ENCODE measurements at places on chromosomes 3 and 15.

DNA sequence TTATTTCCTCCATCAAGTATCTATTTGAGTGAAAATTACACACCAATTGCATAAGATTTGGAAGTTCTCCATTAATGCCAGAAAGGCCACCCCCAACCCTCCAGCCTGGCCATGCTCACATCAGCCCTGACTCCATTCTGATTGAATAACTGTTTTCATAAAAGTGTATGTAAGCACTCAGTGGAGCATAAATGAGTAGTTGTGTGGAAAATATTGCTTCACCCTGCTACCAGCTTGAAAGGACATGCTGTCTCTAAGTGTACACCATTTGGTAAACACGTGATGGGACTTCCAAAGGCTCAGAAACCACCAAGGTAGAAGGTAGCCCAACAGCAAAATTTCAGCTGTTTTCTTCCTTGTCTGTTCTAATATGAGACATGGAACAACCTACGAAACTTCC is 393.8 kb downstream of the ZNF385D start:
- no peak for DNase-seq

DNA sequence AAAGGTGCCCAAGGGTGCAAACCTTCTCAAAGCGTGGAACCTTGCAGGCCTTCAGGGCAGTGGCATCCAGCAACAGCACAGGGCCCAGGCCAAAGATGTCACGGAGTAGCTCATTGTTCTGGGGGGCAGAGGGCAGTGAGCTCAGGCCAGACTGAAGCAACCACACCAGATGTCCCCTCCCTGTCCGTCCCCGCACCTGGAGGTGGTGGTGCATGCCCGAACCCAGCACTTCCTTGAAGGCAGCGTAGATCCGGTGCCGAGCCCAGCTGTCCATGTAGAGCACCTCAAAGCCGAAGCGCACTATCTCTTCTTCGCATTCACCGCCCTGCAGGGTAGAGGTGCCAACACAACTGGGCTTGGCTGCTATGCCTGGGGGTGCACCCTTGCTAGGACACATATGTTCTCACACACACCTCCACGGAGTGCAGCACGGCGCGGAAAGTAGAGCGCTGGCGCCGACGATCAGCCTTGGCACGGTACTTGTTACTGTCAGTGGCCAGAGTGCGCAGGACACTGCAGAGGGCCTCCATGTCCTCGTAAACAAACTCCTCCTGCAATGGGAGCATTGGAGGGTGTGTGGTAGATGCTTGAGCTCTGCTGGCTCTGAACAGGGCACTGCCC is 3.7 kb downstream of the IFRD2 start:
- DNase-seq: no peak

DNA sequence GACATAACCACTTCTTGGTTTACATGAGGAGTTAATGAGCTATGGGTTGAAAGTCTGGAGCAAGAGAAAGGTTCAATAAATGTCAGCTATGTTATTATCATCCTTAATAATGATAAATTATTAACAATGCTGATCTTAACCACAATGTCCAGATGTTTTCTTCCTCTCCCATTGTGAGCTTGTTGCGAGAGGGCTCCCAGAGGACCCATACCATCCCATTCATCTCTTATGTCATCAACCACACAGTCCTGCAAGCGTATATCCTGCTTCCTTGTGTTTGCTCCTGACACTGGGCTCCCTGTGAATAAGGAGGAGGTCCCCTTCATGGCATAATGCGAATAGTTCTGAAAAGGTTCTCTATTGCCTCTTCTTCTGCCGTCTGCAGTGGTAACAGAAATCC is 266.8 kb downstream of the TLE3 start:
- no peak for DNase-seq

GRCh38 chr3:68306571-68306970 is 625.8 kb downstream of the TAFA4 start:
- peak; percentile 8 for DNase-seq

GRCh38 chr3:85796140-85796539 is 837.4 kb downstream of the CADM2 start:
- no peak for DNase-seq

DNA sequence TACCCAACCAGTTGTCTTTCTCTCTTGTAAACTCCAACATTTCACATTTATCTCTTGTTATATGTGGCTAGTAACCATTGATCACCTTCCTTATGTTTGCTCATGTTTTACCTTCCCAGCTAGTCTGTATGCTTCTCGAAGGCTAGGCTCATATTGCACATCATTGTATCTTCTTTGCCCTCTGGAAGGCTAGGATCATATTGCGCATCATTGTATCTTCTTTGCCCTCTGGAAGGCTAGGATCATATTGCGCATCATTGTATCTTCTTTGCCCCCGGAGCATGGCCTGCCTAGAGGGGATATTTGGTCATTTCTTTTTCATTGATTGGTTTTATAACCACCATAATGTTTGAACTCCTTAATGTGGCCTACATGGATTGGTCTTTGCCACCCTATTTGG is 39.4 kb upstream of the ATP13A3 start:
- no peak for DNase-seq

DNA sequence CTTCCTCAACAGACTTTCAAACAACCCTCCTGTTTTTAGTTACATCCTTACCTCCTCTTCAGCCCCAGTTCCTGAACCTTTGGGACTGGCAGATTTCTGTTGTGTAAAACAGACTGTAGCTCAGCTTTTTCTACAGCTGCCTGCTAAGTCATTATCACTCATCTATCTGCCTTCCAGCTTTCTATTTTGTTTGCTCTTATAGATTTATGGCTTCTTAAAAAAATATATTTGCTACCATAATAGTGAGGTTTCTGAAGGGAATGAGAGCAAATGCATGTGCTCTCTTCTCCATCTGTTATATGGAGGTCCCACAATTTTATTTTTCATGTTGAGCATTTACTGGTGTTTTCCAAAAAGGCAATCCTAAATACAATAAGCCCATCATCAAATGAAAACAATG is 18.2 kb upstream of the GJD2 start:
- no peak for DNase-seq

DNA sequence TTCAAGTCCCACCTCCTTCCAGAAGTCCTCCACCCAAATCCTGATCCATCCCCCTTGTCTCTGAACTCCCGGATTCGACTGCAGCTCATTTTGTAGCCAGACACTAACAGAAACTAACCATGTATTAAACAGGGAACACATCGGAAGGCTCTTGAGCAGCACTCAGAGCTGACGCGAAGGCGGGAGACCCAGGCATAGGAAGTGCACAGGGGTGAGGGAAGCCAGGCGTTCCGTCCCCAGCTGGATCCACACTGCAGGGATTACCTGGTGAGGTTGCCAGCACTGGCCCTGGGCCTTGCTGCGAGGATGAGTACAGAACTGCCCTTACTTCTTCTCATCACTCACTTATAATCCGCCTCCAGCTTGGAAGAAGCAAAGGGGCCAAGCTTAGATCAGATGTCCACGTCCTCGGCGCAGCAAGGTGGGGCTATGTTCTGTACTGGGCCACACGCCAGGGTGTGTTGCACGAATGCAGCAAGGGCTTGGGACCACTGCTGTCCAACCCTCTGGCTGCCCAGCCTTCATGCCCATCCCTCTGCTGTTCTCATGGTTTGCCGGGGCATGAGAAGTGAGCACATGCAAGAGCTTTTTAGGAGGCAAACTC is 124.2 kb upstream of the SMAD3 start:
- DNase-seq: no peak

- no peak for DNase-seq
Observed at GRCh38 chr3:128598884-128599664, 51.5 kb downstream of the RPN1 start.

GRCh38 chr3:168088106-168088720 is 7.5 kb downstream of the GOLIM4 start:
- peak; percentile 16 for DNase-seq

- no peak for DNase-seq
Observed at GRCh38 chr3:141073580-141073979, 22.4 kb downstream of the SPSB4 start.

GRCh38 chr15:41284427-41285177 is 47.8 kb downstream of the OIP5 start:
- no peak for DNase-seq

DNA sequence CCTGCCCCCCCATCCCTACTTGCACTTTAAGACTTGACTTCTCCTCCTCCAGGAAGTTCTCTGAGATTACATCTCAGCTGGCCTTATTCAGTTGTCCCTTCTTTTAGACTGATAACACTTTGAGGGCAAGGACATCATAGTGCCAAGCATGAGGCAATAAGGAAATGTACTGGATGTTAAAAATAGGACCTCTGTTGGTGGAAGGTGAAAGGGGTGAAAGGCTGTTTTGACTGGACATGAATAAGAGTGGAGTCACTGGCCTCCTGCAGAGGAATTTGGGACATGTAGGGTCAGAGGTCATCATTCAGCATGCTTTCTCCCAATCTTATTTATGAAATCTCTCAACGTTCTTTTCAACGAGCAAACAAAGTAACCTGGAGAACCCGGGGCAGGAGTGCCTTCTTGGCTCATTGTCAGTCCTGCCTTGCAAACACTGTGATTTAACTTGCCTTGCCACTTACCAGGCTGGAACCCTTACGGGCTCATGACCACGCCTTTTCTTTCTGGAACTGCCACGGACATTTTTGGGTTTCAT is 38.6 kb downstream of the TRIM71 start:
- DNase-seq: no peak

GRCh38 chr3:18208856-18209255 is 216.3 kb downstream of the SATB1 start:
- no peak for DNase-seq

GRCh38 chr3:141807277-141808033 is 44.2 kb downstream of the GRK7 start:
- DNase-seq: no peak

GRCh38 chr3:170634663-170635384 is 48.9 kb upstream of the SLC7A14 start:
- peak; percentile 29 for DNase-seq

GRCh38 chr15:80699981-80700380 is 4.9 kb downstream of the ABHD17C start:
- DNase-seq: no peak

- no peak for DNase-seq
Observed at GRCh38 chr3:144487011-144487410, 515.4 kb downstream of the DIPK2A start.

GRCh38 chr3:58685641-58686040 is 19.1 kb upstream of the FAM3D start:
- DNase-seq: no peak

- peak; percentile 80 for DNase-seq
Observed at GRCh38 chr15:29103824-29104565, 165.6 kb downstream of the NSMCE3 start.

All from GM10248 (cell line).